NCI-H1930 (cell line): ENCODE measurements at places on chromosomes 4 and X.

DNA sequence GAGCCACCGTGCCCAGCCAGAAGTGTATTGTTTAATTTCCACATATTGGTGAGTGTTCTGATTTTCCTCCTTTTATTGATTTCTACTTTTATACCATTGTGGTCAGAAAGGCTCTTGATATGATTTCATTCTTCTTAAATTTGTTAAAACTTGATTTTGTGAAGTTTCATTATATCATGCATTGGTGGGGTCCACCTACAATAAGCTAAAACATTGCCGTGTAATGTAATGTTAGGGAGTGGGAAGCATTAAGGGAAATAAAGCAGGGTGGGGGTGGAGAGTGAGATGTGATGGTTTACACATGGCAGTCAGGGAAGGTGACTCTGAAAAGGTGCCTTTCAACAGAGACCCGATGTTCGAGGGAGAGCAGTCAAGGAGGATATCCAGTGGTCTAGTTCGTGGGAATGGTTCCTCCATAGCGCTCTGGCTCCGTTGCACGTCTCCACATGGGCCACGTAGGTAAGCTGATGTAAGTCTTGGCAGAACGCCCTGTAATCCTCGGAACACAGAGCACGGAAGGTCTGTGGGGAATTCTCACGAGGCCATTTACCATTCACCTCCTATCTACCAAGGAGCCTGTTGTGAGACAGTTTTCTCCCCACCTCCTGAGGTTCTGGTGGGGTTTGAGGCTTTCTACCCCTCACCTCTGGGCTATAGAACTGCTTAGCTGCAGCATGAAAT lies 7.7 kb upstream of the WDR13 start:
- no peak for DNase-seq

DNA sequence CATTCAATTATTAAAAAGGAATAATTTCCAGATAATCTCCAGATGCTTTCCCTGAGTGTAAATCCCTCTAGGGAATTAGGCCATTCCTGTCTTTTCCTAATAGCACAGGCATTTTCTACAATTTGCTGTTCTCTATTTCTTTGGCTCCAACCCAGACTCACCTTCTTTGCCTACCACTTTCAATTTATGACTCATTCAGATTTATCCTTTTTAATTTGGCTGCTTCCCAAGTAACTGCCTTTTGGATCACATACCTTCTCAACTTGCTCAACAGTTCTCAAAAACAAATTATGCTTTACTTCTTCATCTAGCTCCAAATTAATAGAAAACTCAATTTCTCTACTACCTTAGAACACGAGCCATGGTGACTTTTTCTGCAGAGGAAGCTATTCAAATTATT lies 1166.3 kb upstream of the PCDH7 start:
- DNase-seq: no peak

DNA sequence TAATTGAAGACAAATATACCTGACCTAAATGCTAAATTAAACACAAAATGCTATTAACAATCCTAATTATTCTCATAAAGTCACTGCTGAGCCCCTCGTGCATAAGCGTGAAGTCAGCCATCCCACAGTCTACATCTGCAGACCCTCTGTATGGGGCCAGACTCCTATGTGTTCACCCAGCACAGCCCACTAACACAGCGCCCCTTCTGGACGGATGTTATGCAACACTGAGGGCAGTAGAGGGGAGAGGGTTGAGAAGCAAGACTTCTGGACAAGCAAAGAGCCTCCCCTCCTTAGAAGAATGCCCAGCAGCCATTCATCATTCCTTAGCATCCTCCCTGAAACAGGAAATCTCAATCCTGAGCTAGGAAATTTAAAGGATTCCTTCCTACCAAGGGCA lies 7.9 kb downstream of the TRPC3 start:
- no peak for DNase-seq

- no peak for DNase-seq
These were observed 543.9 kb upstream of the MAGEB2 start for GRCh38 chrX:29671421-29671820.

GRCh38 chr4:61662362-61662761 lies 462.2 kb downstream of the ADGRL3 start:
- DNase-seq: no peak

DNA sequence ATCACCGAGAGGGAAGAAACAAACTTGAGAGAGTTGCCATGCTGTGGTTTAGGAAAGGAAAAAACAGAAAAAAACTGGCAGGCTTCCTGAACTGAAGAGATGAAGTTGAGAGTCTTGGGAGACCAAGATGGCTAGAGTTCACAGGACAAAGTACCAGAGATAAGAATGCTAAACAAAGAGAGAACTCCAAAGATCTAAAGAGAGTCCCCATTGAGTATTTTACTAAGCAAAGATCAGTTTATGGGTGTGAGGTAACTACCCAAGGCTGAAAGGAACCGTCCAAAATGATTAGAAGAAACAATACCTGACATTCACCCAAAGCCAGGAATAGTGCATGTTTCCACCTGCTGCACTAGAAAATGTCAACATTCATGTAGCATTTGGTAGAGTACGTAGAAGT lies 21.8 kb upstream of the COX7B2 start:
- no peak for DNase-seq

DNA sequence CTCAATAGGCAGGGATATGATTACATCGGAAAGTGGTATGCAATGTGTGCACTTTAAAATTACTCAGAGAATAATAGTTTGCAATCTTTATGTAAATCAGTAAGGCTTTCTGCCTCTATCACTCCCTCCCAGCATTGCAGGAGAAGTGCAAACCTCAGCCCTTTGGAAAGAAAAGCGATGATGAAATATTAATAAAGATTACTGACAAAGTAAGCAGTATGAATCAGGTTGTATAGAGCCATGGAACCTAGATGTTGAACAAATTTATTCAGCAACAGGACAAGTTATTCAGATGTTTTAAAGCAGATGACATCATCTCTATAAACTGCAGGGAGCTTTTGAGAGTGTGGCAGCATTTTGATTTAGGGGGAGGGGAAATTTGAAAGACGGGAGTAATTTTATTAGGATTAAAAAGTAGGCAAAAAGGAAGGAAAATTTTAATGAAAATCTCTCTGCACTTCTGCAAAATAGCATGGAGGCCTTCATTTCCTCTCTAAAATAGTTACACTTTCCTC lies 631.7 kb upstream of the GRIA3 start:
- no peak for DNase-seq

- DNase-seq: no peak
These were observed 43.2 kb upstream of the HUWE1 start for GRCh38 chrX:53729751-53730150.

- no peak for DNase-seq
These were observed 180.5 kb downstream of the ADAMTS3 start for GRCh38 chr4:72388521-72388920.

DNA sequence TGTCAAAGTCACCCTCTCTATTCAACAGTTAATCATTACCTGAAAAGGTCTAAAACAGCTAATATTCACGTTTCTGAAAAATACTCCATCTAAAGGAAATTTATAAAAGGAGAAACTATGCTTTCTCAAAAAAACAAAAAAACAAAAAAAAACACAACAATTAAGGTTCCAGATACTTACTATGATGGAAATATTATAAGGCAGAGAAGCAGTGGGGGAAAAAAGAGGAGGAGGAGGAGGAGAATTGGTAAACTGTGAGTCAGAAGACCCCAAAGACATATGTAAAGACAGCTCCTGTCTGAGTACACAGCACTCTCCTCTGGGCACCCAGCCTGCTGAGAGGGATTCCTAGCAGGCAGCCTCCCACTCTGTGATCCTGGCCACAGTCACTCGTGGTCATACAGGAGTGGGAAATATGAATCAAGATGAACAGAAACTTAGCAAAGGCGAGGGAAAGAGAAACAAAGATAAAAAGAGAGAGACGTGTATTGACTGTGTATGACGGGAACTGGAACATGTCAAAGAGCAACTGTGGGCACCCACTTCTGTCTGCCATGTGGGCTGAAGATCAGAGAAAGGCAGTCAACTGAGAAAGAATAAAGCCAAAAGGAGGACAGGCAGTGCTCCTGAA lies 12.5 kb downstream of the KLHL15 start:
- DNase-seq: no peak

DNA sequence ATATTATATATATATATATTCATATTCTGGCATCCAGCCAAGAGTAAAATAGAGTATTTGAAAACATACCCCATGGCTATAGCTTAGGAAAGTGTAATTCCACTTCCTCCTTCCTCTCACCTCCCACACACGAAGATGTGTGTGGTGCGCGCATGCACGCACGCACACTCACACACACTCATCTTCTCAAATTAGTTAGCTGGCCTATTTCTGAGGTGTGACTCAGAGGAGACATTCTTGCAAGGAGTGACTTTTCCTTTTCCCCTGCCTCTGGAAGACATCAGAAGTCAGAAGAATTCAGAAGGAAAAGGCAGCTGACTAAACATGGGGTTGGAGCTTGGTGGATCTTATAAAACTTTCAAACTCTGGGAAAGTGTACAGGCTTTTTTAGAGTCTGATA lies 8.8 kb downstream of the ENPEP start:
- DNase-seq: no peak

DNA sequence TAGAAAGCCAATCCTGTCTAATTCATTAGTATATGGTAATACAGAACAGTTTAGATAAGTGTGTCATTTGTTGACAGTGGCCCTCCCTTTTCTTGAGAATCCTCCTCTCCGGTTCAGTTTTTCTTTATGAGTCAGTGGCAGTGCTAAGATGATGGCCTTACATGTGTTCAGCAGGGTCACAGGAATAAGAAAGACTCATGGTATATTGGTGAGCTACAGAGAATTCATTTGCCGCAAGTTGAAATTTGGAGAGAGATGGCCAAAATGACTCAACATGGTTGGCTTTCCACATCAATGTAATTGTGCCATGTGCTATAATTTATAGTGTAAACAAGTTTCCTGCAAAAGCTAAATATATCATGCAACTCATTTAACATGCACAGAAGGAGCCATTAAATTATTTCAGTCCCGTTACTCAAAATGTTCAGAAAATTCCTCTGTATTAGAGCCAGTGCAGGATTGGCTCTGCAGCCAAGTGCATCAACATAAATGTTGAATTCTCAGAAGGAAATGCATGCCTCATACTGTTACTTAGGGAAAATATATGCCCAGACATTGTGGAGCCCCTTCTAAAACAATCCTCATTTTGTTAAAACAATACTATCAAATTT lies 374.3 kb downstream of the AFF2 start:
- no peak for DNase-seq

GRCh38 chr4:2258091-2259035 lies 3.5 kb downstream of the MXD4 start:
- no peak for DNase-seq

GRCh38 chrX:31545726-31546125 lies 473.9 kb upstream of the FTHL17 start:
- no peak for DNase-seq

DNA sequence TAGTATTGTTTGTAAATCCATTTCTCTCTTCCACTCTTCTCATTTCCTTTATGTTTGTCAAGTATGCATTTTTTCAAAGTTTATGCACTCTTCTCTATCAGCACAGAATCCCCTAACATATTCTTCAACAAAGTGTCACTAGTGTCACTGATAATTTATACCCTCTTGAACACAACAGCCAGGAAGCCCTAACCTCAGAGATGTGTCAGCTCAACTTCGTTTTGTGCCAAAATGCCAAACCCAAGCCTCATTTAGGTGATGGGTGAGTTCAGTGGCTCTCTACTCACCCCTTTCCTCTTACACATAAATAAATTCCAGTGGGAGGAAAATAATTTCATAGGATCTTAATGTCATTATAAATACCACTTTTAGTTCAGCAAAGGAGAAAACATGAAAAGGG lies 22.4 kb upstream of the P2RY10 start:
- DNase-seq: no peak

DNA sequence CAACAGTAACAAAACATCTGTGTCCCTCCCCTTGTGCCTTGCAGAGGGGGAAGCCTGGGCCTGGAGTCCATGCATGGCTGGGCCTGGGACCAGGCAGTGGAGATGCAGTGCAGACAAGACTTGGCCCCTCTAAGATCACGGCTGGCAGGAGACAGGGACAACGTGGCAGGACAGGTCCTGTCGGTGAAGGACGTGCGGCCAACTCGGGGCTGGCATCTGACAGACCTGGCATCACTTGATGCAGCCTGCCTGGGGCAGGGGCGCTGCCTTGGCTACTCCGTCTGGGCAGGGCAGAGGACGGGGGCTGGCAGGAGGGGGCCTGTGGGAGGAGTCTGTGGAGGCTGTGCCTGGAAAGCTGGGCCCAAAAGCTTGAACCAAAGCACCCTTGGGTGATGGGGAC lies 112.1 kb downstream of the CPZ start:
- no peak for DNase-seq

DNA sequence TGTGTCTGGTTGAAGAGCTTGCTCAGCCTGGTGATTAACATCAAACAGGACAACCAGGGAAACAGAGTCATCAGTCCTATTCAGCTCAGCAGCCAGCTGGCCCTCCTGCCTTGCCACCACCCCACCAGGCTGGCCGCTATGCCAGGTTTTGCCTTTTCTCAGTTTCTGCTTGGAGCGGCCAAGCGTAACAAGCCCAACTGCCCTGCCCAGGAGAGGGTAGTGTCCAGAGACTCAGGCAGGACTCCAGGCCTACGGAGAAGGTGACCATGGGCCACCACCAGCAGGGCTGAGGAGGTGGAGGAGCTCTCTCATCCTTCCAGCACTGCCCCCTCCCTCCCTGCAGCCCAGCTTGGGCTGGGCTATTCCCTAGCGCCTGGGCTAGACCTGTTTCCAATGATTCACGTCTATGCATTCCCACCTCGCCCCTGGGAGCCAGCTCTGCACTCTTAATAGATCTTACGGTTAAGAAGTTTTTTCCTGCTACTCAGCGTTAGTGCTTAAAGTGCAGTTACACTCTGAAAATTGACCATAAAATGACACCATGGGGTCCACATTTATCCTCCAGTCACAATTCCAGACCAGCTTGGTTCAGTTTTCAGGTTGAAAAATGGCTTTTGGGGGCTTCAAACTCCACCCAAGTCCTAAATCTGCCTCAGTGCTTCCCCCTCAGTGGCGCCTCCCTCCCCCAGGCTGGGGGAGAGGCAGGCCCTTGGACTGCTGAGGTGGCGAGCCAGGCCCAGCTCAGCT lies 124.0 kb upstream of the PJA1 start:
- no peak for DNase-seq

- no peak for DNase-seq
These were observed 97.7 kb downstream of the NFKB1 start for GRCh38 chr4:102598762-102599374.

DNA sequence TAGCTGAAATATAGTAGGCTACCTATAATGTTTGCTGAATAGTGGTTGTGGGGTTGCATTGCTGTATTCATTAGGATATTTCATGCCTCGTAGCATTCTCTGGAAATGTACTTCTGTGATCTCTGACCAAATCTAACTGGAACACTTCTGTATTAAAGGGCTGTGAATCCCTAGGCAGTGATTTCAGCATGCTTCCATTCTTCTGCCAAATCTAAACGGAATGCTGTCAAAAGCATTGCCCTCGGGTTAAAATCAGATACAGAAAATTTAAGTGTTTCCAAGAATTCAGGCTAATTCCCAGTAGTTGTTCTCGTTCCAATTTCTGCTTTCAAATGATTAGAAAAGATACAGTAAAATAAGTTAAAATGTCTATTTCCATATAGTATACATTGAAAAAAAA lies 1847.5 kb upstream of the IGFBP7 start:
- no peak for DNase-seq
